ENCODE measurements at places on chromosomes 12 and 14.
A peak's percentile ranks its signal among the peaks of the same experiment; 100 is the strongest.

- DNase-seq: no peak
Observed at GRCh38 chr14:72254937-72255472, 322.8 kb downstream of the RGS6 start.

GRCh38 chr14:97878727-97879126 lies 1081.5 kb downstream of the VRK1 start:
- no peak for DNase-seq

- no peak for DNase-seq
Observed at GRCh38 chr12:70221626-70222025, 21.6 kb upstream of the CNOT2 start.

DNA sequence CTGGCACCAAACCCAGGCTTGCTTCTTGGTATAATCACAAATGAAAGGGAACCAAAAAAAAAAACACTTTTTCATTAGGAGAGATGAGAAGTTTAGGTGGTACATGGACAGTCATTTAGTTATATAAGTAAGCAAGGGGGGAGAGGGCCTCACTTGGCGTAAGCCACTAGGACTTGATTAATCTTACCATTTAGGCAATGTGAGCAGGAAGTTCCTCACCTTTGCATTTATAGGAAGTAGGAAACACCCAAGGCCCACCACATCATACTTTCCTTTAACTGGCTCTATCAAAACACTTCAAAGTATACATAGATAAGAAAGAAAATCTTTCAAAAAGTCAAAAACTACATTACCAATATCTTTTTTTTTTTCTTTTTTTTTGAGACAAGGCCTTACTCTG lies 6.7 kb upstream of the RPS6KA5 start:
- no peak for DNase-seq

GRCh38 chr14:69268223-69268622 lies 8.3 kb downstream of the GALNT16 start:
- no peak for DNase-seq

GRCh38 chr14:98103705-98104104 lies 1168.3 kb downstream of the BCL11B start:
- no peak for DNase-seq

- no peak for DNase-seq
Observed at GRCh38 chr14:65888677-65889076, 476.1 kb downstream of the FUT8 start.

DNA sequence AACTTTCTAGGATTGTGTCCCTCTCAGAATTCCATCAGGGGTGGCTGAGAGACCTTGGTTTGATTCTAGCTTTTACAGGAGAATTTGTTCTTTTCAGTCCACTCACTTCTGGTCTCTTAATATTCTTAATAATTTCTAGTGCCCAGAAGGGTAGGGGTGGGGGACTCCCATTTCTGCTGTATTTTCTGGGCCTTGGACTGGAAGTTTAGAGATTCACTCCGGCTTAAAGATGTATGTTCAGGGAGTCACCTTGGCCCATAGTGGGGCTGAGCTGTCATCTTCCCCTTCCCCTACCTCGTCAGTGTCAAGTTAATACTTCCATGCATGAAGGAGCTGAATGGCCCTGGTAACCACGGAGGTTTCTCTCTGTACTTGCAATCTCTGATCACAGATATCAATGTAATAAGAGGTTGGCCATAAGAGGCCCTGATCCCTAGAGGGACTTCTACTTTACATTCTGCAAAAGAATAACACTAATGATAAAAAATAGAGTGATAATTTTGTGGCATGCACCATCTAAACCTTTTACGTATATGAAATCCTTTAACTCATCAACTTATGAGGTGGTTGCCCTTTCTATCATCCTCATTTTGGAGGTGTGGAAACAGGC lies 6.7 kb downstream of the KRT81 start:
- DNase-seq: peak; percentile 20

- no peak for DNase-seq
Observed at GRCh38 chr14:21213652-21214051, 55.6 kb downstream of the HNRNPC start.

DNA sequence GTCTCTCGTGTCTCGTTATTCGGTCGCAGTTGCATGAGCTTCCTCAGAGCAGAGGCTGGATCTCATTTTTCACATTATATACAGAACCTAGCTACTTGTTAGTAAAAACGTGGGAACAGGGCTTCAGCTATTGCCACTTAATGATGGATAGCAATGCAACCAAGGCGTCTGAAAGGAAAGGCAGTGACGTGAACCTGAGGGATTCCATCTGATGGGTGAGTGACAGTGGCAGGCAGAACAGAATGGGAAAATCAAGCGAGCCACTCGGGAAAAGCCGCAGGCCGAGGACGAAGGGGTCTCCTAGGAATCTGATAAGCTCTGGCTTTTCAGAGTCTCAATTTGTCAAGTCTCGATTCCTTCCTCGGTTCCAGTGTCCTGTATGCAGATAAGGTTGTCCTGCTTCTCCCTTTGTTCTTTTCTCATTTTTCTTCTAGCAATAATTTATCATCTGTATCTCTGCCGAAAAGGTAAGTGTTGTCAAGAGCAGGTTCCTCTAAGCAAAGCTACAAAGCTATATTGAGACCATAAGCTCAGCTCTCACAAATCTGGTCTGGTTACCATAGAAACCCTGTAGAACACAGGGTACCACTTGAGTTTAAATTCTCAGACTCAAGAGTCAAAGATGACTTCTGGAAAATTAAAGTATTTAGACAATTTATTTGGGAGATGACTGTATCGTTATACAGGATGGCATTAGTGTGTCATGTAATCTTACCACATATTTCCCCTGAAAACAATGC lies 416.6 kb downstream of the GLT1D1 start:
- DNase-seq: no peak

GRCh38 chr12:77727442-77728001 lies 103.2 kb upstream of the NAV3 start:
- no peak for DNase-seq

- no peak for DNase-seq
Observed at GRCh38 chr12:12837813-12838153, 24.6 kb downstream of the DDX47 start.

DNA sequence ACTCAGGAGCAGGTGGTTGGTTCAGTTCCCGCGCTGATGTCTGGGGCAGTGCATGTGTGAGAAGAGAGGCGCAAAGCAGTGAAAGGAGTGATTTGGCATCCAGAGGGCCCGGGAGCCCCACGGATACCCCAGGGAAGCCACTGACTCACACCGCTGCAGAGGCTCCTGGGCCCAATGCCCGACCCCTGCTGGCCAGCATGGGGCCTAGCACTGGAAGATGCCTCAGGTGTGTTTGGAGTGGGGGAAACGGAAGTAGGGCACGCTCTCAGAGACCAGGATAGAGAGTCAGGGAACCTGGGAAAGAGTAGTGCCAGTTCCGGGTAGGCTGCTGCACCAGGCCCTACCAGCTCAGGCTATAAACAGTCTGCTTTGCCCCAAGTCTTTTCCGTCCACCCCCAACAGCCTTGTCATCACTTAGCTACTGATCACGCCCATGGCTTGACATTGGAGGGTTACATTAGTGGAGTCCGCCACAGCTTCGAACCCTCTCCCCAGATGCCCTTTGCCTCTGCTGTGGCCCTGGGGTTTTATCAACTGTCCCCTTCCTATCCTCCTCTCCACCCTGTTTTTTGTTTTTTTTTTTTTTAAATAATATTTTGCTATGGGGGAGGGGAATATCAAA lies 9.5 kb upstream of the CSAD start:
- peak; percentile 77 for DNase-seq

GRCh38 chr12:57243521-57244311 lies 7.3 kb downstream of the STAC3 start:
- peak; percentile 94 for DNase-seq

GRCh38 chr12:131075194-131075593 lies 121.5 kb downstream of the ADGRD1 start:
- peak; percentile 20 for DNase-seq

- DNase-seq: no peak
Observed at GRCh38 chr12:8455727-8456360, at the start of gene CLEC6A. CLEC6A (plus strand) TSS chr12:8455962; CDS start chr12:8456112, 150 bp downstream.

GRCh38 chr12:51391283-51392123 lies at the start of gene GALNT6:
GALNT6 (minus strand) TSS chr12:51391406; CDS start chr12:51379781, 11,625 bp downstream.
- peak; percentile 84 for DNase-seq

DNA sequence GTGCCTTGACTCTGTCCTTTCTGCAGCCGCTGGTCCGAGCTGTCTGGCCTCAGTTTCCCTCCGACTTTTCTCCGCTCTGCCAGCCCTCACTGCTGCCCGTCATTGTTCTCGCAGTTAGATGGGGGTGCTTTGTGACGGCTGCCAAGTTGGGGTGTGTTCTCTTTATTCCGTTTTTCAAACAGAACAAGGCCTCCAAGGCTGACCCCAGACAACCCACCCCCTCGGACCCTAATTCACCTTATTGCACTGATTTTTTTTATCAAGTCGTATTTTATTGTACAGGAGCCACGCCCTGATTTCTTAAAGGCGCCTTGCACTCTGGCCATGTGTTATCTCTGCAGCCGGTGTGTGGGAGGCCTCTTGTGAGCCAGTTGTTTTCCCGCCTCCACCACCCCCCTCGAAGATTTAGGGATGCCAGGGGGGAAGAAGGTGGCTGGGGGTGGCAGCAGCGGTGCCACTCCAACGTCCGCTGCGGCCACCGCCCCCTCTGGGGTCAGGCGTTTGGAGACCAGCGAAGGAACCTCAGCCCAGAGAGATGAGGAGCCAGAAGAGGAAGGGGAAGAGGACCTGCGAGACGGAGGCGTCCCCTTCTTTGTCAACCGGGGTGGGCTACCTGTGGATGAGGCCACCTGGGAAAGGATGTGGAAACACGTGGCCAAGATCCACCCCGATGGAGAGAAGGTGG lies 1.3 kb downstream of the VASH1 start:
- DNase-seq: peak; percentile 46

DNA sequence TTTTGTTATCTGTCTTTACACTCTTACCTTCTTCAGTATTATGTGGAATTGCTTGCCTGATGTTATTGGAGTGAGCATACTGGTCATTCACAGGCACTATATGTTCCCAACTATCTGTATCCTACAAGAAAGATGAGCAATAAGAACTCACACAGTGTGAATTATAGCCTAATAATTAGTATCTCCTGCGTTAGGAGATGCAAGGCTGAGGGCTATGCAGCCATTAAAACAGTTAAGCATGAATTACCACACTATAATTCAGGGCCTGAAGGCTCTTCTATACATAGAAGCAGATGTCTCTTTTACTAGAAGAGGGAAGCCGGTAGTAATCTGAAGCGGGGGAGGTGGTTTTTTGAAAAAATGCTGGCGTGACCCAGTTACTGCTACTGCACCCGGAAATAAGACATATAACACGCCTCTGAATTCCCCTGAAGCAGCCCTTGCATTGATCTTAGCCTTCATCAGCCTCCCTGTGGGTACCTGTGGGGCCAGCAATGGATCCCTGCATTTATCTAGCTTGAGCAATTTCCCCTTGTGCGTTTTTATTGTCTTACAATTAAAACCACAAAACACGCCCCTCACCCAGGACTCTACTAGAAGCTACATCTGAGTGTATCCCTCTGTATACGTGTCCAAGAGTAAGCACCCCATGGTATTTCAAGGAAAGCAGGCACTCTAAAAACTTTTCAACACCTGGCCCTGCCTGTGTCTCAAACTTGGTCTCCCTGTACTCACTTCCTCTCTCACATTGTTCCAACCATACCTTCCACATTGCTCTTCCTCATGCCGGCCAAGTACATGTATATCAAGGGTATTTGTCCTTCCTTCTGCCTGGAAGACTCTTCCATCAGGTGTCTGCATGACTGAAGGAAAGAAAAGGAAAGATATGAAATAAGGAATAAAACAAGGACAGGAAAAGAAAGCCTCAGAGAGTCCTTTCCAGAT lies 210.9 kb upstream of the ARID2 start:
- no peak for DNase-seq

DNA sequence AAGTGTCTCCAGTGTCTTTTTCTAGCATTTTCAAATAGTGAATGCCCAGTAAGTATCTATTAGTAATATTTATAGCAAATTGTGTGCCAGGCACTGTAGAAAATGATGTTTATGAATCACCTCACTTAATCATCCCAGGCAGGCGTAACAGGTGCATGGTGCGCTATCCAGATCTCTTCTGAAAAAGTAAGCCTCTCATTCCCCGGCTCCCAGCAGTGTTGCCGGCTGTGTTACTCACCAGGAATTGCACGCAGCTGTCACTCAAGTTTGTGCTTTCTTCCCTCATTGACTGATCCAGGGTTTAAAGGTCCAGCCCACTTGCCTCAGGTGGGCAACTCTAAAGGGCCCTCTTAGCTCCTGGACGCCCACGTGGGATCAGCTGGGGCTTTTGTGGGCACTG lies 173.8 kb upstream of the RASSF8 start:
- no peak for DNase-seq

DNA sequence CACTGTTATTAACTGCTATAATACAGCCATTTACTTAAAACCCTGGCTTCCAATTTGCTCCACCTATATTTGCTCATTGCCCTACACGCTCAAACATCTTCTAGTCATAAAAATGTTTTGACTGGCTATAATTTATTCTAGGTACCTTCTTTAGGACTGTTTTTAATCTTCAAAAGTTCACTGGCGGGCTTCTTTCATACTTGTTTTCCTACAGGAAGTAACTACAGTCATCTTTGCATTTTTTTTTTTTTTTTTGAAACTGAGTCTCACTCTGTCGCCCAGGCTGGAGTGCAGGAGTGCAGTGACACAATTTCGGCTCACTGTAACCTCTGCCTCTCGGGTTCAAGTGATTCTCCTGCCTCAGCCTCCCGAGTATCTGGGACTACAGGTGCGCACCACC lies 32.5 kb downstream of the MPHOSPH9 start:
- DNase-seq: peak; percentile 43

DNA sequence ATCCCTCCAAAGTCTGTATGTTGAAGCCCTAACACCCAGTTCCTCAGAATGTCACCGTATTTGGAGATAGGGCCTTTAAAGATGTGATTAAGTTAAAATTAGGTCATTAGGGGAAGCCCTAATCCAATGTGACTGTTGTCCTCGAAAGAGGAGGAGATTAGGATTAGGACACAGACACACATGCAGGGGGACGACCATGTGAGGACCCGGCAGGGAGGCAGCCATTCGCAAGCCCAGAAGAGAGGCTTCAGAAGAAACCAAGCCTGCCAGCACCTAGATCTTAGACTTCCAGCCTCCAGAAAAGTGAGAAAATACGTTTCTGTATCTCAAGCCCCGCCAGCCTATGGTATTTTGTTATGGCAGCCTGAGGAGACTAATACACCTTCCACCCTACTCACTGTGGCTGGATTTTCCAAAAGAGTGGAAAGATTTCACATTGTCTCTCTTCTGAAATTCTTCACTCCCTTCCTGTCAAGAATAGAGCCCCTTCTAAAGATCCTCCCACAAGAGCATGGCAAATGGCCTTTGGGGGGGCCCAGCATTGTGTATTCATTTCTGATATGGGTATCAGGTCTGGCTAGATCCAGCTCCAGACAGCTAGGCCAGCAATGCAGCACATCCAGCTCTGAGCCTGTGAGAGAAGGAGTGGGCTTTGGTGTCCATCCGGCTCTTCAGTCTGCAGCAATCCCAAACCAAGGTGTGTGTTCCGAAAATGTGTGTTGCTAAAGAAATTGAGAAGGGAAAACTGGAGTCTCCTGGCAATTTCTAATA lies 15.4 kb upstream of the UBC start:
- DNase-seq: no peak

- DNase-seq: no peak
Observed at GRCh38 chr12:124592050-124592449, 24.6 kb upstream of the NCOR2 start.

GRCh38 chr14:73461478-73462047 lies 3.2 kb upstream of the NUMB start:
- no peak for DNase-seq
